ENCODE measurements at places on chromosomes 2 and 18. TPM values are rescaled to one million over a fixed set of nuclear protein-coding genes. Genes with fewer than 3 reads are reported as not detected.

Gene IL1B
- 5.5 TPM for total RNA-seq

Gene PCARE
- total RNA-seq = not detected

Gene SERPINB3
- total RNA-seq = 0.28 TPM

Gene ADGRF3
- total RNA-seq = not detected

Gene TSPYL6
- not detected for total RNA-seq

All from MCF 10A (cell line).